Activated T-cell treated with anti-CD3 and anti-CD28 coated beads for 24 hours (primary cell): ENCODE measurements at places on chromosomes 2 and 18.

DNA sequence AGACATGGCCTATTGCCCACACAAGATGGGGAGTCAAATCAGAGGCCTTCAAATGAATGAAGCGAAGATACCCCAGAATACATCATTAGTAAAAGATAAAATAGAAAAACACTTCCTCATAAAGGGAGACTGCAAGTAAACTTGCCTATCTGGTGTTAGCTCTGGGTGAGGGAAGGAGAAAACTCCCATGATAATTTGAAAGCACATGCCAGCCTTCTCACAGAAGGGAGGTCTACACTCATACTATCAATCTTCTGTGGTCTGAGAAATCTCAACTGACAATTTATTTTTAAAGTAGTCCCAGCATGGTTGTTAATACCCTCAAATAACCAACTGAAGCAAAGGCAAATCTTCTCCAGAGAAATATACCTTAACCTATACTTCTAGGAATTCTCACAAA, 75.4 kb downstream of the EXOC6B start:
- no peak for DNase-seq

GRCh38 chr2:127909019-127909418, 23.3 kb upstream of the AMMECR1L start:
- DNase-seq = no peak

GRCh38 chr2:234502285-234502918, 5.5 kb upstream of the ARL4C start:
- no peak for DNase-seq

GRCh38 chr18:48455555-48456478, 46.6 kb upstream of the ZBTB7C start:
- peak; percentile 14 for DNase-seq

DNA sequence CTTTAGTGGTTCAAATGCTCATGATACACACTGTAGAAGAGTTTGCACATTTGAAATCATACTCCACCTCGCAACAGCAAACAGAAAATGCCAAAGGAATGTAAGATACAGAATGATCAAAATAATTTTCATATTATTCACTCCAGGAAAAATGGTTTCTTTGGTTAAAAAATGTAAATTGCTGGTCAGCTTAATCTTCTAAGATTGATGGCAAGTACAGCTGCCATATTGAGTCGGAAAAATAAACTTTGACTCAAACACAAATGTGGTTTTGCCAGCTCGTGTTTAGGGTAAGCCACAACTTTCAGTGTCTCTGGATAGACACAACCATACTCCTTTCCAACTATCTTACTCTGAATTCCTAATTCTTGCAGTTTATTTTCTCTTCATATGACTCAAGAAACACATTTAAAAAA, 154.9 kb upstream of the SMIM21 start:
- DNase-seq = no peak

- no peak for DNase-seq
These were observed 87.6 kb downstream of the ALPK2 start for GRCh38 chr18:58541146-58541788.

DNA sequence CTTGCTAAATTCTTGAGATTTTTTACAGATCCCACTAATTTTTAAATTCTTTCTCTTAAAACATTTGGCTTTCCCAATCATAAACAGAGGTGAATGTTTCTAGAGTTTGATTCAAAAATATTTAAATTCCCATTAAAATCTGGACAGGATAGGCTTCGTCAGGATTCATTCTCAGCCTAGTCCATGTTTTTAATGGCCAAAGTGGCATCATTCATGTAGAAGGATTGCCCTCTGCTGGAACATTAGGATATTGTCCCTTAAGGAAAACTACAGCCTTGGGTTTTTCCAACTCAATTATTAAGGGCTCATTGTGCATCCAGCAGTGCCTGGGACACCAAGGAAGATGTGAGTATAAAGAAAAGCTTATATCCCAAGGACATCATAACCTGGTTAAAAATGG, 71.7 kb downstream of the TPGS2 start:
- no peak for DNase-seq

GRCh38 chr2:133652398-133652797, 84.1 kb upstream of the NCKAP5 start:
- no peak for DNase-seq

GRCh38 chr2:110124939-110125691, 9.5 kb upstream of the MALL start:
- DNase-seq = no peak

DNA sequence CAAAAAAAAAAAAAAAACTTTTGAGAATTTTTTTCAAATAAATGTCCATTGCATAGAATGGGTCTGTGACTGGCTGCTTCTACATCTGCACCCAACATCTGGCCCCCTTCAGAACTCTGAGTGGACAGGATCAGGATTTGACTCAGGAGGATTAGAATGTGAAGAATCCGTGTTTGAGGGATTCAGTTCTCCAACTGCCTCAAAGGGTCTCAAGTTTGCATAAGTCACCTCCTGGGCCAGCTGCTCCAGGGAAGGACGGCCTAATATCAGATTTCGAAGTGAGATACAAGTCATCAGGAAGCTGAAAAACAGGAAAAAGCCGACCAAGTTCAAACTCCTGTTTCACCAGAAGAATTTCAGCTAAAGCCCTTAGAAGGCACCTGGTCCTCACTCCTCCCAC, 10.9 kb downstream of the MAT2A start:
- no peak for DNase-seq

- DNase-seq = no peak
These were observed 621.2 kb downstream of the MBD2 start for GRCh38 chr18:53603276-53603675.

- no peak for DNase-seq
These were observed 80.9 kb upstream of the CCDC85A start for GRCh38 chr2:56102866-56103265.

- no peak for DNase-seq
These were observed 1740.2 kb upstream of the CELF4 start for GRCh38 chr18:39305766-39306165.

GRCh38 chr2:34660741-34661140, 1061.6 kb upstream of the FAM98A start:
- no peak for DNase-seq

DNA sequence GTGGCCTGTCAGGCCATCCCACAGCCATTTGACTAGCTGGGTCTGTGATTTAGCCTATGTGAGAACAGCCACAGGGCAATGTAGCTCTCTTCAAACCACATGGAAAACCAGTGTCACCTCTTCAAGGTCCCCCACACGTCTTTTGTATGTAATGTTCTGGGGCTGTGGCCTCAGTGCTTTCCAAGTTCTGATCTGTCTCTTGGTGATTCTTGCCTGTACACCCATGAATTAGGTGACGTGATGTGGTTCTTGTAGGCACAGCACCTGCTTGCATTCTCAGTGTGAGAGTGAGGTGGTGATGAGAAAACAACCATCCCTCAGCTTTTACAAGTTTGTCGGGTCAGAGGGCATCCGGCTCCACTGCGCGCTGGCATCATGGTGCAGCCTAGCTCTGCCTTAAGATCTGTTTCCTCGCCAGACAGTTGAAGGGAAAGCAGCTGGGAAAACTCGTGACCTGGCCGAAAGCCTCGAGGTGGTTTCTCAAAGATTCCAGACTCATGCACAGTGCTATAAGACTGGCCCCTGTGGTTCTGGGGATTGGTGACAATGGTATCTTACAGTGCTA, 125.8 kb downstream of the TANC1 start:
- DNase-seq = no peak

GRCh38 chr2:70501215-70501614, 52.4 kb downstream of the TGFA start:
- DNase-seq = no peak

DNA sequence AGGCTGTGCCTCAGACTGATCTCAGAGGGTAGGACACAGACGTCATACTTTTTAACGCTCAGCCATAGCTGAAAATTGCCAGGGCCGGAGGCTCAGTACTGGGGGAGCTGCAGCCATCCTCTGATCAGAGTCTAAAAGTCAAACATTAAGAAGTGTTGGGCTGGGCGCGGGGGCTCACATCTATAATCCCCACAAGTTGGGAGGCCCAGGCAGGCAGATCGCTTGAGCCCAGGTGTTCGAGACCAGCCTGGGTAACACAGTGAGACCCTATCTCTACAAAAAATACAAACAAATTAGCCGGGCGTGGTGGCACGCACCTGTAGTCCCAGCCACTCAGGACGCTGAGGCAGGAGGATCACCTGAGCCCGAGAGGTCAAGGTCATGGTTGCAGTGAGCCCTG, 48.8 kb downstream of the FAM178B start:
- DNase-seq = no peak

- no peak for DNase-seq
These were observed 273.2 kb downstream of the BCL2 start for GRCh38 chr18:63046375-63046774.

- DNase-seq = no peak
These were observed 53.7 kb downstream of the EDAR start for GRCh38 chr2:108935271-108935741.

DNA sequence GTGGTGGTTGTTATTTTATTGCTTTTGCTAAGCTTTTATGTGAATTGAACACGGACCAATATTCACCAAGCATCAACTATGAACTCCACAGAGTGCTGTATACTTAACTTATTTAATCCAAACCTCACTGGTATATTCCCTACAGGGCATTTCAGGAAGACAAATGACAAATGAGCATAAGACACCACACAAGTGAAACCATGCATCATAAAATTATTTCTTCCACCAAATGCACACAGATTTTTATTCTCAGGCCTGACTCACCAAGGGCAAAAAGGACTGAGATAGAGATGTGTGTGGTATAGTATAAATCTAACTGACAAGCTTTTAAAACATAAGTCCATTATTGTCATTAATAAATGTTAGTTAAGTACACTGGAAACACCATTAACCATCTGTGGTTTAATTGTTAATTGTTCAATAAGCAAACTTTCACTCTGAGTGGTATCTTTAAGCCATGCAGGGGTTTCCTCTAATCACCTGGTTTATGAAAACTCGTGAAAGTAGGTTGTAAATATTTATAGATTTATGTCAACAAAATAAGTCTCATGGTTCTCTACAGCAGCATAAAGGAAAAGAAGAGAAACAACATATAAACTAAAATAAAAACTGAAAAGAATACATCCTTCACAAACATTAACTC, 77.6 kb upstream of the CRIM1 start:
- no peak for DNase-seq

DNA sequence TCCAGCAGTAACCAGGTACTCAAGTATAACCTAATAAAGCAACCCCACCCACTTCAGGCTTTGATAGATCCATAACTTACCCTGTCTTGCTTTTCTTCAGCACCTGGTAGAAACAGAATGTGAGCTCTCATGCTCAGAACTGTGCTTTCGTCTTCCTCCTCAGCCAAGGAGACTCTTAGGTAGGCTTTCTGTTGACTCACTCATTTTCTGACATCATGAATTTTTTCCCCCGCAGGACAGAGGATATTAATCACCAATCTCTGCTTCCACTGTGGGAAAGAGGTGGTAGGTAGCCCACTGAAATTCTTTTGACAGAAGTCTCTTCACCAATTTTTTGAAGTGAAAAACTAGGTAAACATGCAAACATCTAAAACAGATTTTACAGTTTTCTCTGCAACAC, 241.2 kb upstream of the KCNJ3 start:
- DNase-seq = no peak

GRCh38 chr2:213129311-213129710, 22.1 kb downstream of the IKZF2 start:
- no peak for DNase-seq

GRCh38 chr18:62876828-62877227, 161.5 kb downstream of the PHLPP1 start:
- DNase-seq = no peak

GRCh38 chr2:239257511-239257937, 143.3 kb downstream of the HDAC4 start:
- DNase-seq = no peak

GRCh38 chr2:238763471-238763995, 84.4 kb upstream of the TWIST2 start:
- no peak for DNase-seq

DNA sequence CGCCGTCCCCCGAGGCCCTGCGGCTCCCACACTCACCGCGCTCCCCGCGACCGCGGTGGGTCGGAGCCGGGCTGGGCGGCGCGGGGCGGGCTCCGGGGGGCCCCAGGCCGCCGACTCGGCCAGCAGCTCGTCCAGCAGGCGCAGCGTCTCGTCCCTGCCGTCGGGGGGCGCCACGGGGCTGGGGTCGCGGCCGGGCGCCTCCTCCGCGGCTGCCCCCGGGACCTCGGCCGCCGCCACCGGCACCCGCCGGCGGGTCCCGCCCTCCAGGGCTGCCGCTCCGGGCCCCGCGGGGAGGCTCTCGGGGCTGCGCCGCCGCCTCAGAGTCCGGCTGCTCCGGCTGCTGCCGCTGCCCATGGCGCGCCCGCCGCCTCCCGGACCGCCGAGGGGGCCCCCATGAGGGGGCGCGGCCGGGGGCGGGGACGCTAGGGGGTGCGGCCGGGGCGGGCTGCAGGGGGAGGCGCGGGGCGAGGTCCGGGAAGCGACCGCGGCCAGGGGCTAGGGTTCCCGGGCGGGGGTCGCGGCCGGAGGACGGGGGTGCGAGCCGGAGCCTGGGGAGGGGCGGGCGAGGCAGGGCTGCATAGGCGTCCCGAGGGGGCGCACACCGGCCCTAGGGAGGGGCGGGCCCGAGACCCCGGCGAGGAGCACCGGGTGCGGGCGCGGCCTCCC, at the start of gene CYS1:
CYS1 (minus strand) TSS at position 542 of the 666 bp plus-strand sequence; CDS start at position 354, 188 bp downstream.
- no peak for DNase-seq

DNA sequence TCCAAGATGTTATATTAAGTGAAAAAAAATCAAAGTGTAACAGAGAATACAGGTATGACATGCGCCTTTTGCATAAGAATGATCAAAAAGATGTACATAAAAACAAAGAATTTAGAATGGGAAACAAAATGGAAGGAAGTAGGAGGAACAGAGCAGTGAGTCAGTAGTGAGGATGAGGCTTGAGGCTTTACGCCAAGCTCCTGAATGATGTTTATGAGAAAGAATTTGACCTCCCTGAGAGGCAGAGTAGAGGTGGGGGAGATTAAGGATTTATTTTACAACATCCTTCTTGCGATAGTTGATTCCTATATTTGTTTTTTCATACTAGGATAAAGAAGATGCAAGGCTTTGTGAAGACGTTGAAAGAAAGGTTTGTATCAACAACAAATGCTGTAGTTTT, 81.4 kb downstream of the DCDC2C start:
- no peak for DNase-seq

DNA sequence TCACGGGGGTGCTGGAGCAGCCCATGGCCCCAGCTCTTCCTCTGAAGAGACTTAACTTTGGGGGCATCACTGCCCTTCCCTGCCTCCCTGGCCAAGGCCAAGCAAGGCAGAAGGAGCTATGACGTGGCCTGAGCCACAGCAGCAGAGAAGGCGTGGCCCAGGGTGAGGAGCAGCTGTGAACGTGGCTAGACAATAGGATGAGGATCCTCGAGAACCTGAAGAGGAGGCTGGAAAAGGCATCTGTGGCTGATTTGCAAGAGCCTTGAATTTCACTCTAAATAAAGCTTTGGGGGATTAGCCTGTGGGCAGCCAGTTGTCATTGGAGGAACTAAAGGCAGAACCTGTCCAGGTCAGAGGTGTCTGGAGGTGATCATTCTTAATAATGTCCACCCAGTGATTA, 652.9 kb upstream of the ID2 start:
- DNase-seq = no peak

DNA sequence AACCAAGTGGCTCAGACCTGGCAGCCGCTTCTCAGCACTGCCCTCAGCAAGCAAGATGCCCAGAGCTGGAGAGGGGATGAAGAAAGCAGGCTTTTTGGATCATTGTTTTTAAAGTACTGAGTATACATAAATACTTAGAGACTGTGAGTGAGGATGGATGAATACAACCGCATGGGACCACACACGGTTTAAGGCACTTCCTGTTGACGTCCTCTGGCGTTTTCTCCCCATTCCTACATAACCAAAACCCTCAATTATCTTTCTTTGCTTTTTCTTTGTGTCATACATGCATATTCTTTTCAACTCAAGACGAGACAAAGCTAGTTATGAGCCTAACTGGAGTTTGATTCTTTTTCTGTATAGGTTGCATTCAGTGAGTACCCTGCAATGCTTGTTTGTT, 198.4 kb downstream of the GALR1 start:
- no peak for DNase-seq
